ENCODE measurements at places on chromosomes 11 and 22. TPM values are rescaled to one million over a fixed set of nuclear protein-coding genes. Genes with fewer than 3 reads are reported as not detected.
A peak's percentile ranks its signal among the peaks of the same experiment; 100 is the strongest.

GRCh38 chr11:131591051-131591461 is 220.6 kb downstream of the NTM start:
- peak; percentile 49 for DNase-seq

PNPLA5 gene
- total RNA-seq = 0.11 TPM

GRCh38 chr11:94734563-94735275 is 33.4 kb upstream of the AMOTL1 start:
- peak; percentile 43 for DNase-seq

GRCh38 chr11:69650081-69650831 is 9.3 kb downstream of the CCND1 start:
- DNase-seq = no peak

DNA sequence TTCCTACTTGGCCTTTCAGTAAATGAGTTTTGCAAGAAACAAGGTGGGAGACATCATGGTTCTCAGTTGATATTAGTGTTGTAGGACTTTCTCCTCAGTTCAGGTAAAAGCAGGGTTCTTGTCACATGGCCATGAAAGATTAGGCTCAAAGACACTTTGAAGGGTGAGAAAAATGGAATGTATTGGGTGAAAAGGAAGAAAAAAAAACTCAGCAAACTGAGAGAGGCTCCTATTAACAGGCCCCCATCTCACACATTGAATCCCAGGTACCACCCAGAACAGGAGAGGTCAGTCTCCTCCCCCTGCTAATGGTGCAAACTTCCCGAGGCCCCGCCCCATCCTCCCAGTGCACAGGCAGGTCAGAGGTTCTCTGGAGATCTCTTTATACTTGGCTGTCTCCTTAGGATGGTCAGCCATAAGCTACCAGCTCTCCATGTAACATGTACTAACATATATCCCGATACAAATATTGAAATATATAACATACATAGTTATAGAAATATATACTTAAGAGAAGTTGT is 62.2 kb downstream of the MICAL2 start:
- DNase-seq = no peak

DNA sequence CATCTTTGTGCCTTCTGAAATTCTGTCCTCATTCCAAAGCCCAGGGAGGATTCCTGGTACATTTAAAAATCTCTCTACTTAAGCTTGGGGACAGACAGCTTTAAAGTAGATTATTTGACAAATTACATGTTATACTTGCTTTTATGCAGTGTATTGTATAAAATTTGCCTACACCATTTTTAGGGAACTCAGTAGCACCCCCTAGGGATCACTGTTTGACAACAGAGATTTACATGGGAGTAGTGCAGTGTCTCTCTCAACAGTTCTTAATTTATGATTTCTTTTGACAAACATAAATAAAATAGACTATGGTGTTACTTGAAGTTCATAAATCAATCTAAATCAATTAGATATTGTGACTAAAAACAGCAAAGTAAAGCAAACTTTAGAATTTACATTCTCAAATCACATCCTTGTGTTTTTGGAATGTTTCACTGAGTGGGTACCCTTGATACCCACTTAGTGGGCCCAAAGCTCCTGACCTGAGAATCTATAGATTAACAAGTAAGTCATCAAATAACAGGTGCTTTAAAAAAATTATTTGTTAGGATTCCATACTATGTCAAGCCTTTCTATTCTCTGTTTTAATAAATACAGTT is 428.8 kb downstream of the DYNC2H1 start:
- DNase-seq = peak; percentile 29

DNA sequence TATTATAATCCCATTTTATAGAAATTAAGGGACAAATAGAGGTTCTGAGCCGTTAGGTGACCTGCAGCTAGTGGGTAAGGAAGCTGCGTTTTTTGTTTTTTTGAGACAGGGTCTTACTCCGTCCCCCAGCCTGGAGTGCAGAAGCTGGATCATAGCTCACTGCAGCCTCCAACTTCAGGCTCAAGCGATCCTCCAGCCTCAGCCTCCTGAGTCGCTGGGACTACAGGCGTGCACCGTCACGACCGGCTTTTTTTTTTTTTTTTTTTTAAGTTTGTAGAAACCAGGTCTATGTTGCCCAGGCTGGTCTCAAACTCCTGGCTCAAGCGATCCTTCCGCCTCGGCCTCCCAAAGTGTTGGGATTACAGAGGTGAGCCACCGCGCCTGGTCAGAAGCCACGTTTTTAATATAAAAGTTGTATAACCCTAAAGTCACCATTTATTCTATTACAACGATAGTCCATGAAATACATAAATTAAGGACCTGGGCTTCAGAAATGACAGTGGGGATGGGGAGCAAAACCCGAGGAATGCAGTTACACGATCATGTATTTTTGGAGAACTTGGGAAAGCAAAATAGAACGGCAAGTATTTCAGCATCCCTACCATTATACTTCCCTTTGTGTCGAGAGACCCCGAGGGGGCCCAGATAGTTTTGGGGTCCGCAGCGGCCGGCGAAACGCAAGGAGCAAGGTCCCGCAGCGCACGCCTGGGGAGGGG is 638 bp downstream of the SAAL1 start:
- DNase-seq = no peak

GRCh38 chr11:36074941-36075431 is 131.1 kb downstream of the LDLRAD3 start:
- DNase-seq = no peak

- DNase-seq = no peak
Observed at GRCh38 chr11:102191832-102192231, 81.6 kb downstream of the YAP1 start.

DNA sequence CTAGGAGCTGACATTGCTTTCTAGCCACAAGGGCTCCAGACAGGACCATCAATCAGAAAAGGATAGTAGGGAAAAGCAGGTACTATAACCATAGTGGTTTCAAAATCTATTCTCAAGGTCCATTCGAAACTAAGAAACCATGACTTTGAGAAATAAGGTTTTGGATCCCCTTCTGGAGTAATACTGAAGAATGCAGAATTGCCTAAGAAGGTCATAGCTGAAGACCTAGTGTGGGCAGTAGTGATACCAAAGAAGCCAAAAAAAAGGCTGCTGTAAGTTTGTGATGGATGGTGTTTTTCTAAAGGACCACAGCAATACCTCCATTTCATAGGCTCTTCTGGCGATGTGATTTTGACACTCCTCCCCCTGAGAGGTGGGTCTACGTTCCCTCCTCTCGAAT is 163.1 kb downstream of the MAML2 start:
- DNase-seq = no peak

DNA sequence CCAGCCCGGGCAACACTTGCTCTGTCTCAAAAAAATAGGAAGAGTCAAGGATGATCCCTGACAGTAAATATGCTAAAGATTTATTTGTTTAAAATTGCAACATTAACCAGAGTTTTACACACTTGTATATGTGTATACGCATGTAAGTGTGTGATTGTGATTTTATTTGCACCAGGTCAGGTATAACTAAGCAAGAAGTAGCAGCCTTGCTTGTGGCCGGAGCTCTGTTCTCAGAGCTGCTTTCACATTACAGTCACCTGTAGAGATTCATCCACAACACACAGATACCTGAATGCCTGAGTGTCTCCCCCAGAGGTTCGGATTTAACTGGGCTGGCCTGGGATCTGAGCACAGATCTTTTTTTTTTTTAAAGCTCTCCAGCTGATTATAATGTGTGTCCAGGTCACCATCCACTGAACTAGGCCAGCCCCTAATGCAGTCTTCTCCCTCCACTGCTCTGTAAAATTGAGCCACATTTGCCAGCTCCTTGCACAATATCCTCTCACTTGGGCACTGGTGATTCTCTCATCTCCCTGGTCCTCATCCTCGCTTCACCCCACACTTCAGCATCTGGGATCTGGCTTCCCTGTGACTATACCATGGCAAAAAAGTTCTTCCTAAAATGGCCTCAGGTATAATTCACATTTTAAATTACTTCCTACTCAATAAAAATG is 48.3 kb downstream of the LIF start:
- DNase-seq = no peak

DNA sequence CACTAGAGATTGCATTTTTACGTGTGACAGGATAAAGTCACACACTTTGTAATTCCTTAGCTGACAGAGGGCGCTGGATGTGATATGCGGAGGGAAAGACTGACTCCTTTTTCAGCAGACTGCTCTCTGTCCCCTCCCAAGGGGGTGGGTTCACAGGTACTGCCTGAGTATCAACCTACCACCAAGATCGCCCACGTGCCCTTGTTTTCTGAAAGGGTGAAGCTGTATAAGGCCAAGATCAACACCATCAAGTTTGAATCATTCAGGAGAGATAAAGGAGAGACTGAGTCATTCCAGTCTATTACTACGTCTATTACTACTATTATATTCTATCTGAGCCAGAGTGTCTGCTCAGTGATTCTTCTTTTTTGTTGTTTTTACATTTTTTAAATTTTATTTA is 30.7 kb downstream of the BUD13 start:
- no peak for DNase-seq

DNA sequence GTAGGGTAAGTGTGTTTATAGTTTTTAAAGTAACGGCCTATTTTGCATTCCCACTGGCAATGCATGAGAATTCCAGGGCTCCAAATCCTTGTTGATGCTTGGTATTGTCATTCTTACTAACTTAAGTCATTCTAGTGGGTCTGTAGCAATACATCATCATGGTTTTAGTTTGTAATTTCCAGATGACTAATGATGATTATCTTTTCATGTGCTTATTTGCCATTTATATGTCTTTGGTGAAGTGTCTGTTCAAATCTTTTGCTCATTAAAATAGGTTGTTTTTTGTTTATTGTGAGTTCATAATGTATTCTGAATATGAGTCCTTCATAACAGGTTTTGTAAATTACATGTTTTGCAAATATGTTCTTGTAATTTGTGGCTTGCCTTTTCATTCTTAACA is 31.2 kb downstream of the MTMR3 start:
- no peak for DNase-seq

- no peak for DNase-seq
Observed at GRCh38 chr11:47603295-47603694, 9.1 kb upstream of the C1QTNF4 start.

- no peak for DNase-seq
Observed at GRCh38 chr11:61887839-61888494, 3.4 kb downstream of the FADS3 start.

FAM180B gene
- not detected for total RNA-seq

GRCh38 chr11:130599073-130599654 is 150.7 kb downstream of the ADAMTS15 start:
- no peak for DNase-seq

DNA sequence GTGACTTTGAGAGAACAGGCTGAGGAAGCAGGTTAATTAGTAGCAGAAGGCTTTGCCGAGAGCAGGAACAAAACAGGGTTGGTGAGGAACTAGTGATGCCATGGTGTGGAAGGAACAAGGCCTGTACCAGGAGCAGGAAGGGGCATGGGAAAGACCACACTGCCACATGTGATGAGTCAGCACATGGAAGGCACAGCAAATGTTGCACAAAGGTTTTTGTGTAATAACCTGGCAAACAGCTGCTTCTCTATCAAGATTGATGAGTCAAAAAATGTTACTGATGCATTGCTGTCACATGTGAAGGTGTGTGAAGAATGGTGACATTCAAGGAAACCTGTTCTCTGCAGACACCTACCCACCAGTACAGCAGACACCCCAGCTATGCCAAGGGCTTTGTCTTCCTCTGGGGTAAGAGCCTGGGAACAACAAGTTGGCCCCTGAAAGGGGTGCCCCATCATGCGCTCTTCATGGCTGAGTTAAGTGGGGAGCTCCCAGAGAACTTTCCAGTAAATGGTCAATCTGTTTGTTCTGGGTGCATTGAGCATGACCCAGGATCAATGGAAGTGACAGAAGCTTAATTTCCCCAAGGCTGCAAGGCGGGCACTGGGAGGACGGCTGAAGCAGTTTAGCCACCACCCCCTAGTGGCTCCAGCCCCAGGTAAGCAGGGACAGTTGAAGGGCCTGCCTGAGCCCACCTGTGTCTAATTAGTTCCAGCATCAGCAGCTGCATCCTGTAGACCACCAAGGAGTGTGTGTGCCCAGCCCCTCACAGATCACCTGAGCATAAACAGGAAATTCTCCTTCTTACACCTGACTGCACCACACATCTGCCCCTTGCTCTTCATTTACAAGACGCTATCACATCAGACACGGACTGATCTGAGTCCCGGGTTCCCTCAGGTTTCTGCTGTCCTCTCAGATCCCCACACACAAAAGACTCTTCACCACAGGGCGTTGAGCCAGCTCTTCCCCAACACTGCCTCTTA is 47.6 kb downstream of the GGTLC2 start:
- DNase-seq = no peak

DNA sequence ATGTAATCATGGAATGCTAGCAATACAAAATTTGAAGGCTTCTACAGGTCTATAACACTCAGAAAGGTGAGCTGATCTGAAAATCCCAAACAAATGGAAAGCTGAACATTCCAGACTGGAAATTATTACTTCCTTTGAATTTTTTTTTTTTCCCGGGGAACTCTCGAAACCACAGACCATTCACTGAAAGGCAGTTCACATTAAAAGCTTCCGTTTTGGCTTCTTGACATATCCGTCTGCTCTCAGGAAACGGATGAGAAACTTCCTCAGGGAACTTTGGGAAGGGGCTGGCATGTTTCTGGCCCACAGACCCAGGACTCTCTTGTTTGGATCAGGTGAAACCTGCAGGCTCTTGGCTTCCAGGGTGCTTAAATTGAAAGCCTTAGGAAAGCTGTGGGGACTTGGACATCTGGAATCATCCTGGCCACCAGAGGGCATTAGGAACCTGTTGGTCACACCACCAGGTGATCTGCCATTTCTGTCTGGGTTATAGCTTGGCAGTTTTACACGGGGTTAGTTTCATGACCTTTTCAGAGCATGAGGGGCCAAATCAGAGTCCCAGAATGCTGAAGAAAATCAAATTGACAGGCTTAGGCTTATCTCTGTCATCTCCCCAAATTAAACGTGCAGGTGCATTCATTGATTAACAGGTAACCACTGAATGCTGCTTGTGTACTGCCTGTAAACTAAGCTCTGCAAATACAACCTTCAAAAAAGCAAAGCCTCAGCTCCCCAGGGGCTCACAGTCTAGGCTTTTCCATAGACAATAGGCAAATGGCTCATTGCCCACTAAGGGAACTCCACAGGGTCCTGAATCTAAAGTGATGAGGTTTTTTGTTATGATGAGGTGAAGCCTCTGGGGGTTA is 22.7 kb upstream of the GRAMD1B start:
- peak; percentile 88 for DNase-seq

GRCh38 chr11:6611092-6611962 is 689 bp downstream of the TAF10 start:
- DNase-seq = peak; percentile 48

GRCh38 chr11:74694136-74694930 is 36.9 kb downstream of the CHRDL2 start:
- no peak for DNase-seq

PIWIL4 gene
- 1.1 TPM for total RNA-seq

Data from neural progenitor cell (in vitro differentiated cells).